GM03348 (cell line): ENCODE measurements at places on chromosomes 5 and 9.

GRCh38 chr9:96015876-96016686 lies 140.6 kb downstream of the ERCC6L2 start:
- no peak for DNase-seq

DNA sequence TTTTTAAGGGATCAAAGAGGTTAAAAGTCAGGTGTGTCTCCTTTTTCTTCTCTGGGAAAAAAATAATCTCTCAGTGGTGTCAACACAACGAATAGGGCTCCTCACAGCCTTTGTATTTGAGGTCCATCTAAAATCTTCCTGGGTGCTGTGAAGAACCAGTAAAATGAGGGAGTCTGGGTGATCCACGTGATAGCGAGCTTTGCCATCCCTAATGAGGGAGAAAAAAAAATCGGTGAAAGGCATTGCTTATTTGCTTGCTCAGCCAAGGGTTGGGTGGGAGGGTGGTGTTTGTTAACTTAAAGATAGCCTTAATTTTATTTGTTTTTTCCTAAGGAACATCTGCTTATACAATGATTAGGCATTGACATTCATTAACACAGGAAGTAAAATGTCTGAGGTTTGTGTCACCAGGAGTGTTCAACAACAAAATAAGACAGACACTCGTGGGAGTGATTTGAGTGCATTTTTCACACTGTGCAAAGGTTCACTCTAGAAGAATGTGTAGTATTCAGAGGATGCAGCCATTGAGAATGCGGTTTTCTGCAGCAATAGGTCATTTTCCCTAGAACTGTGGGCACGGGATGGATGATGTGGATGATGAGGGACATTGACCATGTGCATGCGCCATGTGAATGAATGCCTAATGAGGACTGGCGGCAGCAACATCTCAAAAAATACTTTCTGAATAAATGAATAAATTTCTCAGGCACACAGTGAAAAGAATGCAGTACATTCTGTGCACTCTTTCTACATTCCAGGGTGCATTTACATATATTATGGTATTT lies 369.5 kb downstream of the NTRK2 start:
- DNase-seq: no peak

DNA sequence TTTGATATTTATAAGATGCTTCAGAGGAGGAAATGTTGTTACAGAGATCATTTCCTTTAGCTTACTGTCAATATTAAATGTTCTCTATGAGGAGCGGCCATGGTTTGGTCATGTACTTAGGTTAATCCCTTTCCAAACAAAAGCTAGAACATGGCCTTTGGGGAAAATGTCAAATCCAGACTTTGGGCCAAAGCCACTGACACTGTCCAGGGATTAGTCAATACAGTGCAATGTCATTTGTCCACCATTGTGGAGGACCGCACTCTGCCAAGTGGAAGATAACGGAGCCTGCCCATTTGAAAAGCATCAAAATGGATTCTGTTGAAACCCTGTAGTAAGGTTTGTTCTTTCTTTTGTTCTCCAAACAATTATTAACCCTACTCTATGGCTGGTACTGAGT lies 50.1 kb downstream of the FRMPD1 start:
- no peak for DNase-seq

- DNase-seq: no peak
Observed at GRCh38 chr5:40775846-40776657, 20.3 kb upstream of the TTC33 start.

DNA sequence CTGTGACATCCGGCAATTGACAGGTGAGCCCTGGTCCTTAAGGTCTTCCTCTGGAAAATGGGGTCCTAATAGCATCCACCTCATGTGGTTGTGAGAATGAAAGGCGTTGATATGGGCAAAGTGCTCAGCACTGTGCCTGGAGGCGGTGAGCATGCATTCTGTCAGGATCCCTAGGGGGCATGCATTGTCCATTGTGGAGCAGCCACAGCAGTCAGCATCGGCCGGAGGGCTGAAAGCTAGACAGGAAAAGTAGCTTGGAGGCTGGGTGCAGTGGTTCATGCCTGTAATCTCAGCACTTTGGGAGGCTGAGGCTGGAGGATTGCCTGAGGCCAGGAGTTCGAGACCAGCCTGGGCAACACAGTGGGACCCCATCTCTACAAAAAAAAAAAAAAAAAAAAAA lies 122.2 kb downstream of the LHX2 start:
- peak; percentile 74 for DNase-seq

GRCh38 chr9:38091310-38092199 lies 22.5 kb upstream of the SHB start:
- no peak for DNase-seq

GRCh38 chr5:91712718-91713117 lies 329.6 kb upstream of the ARRDC3 start:
- DNase-seq: no peak

DNA sequence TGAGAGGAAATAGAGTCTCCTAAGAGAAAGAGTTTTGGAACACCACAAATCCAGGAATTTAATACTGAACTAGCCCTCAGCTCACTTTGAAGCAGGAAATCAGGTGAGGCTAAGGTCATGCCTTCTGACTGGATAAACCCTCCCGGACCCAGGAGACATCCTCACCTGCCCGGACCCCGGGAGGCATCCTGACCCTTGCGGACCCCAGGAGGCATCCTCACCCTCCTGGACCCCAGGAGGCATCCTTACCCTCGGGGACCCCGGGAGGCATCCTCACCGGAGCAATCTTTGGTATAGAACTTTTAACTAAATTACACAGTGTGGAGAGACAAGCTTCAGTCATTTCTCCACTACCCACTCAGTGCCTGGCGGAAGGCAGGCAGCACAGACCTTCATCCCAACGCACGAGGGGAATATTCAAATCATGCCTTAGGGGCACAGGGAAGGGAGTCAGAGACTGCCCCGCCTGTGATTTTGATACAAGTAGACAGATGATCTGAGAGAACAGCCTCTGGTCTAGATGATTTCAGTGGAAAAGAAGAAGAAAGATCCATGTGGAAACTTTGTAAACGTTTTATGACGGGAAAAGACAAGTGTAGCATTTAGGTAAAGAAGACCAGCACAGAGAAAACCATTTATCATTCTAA lies 21.3 kb downstream of the STXBP1 start:
- no peak for DNase-seq

DNA sequence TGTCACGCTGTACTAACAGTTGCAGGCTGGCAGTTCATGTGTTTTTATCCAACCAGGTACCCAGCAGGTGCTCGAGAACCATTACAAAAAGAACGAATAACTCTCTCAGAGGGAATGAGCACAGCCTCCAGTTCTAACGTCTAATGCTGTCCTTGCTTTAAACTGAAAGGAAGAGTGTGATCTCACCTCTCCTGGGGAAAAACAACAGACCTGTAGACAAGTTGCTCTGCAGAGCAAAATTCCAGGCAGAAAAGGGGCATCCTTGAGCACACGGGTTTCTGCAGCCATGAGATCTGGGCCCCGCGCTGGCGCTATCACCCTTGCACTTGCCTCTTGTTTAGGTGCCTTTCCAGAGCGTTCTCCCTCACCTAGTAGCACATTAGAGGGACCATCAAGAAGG lies 92.5 kb upstream of the DNAH5 start:
- no peak for DNase-seq

GRCh38 chr9:33331377-33331891 lies 41.1 kb downstream of the NFX1 start:
- no peak for DNase-seq

DNA sequence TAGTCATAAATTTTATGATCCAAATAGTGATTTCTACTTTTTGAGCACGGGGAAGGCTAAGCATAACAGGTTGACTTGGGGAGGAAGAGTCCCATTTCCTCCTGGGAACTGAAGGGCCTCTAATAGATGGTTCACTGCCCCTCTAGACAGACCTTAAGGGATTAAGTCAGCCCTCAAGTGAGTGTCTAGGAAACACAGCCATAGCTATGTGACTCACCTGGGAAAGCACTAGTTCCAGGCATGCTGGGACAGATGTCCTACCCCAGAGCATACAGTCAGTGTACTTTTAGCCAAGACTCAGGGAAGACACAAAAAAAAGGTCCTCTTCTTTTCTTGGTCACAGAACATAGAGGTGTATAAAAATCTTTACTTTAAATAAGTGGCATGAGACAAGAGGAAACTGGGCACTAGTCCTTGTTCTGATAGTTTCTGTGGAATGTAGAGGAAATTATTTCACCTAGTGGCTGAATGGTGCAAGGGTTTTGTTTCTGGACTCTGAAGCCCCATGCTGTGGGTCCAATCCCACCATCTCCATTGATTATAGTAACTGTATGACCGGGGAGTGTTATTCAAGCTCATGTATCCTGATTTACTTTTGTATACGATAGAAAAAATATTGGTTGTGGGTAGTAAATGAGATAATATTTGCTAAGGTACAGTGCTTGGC lies 86.0 kb downstream of the NREP start:
- no peak for DNase-seq

- no peak for DNase-seq
Observed at GRCh38 chr9:94083384-94083783, 880 bp upstream of the PTPDC1 start.

DNA sequence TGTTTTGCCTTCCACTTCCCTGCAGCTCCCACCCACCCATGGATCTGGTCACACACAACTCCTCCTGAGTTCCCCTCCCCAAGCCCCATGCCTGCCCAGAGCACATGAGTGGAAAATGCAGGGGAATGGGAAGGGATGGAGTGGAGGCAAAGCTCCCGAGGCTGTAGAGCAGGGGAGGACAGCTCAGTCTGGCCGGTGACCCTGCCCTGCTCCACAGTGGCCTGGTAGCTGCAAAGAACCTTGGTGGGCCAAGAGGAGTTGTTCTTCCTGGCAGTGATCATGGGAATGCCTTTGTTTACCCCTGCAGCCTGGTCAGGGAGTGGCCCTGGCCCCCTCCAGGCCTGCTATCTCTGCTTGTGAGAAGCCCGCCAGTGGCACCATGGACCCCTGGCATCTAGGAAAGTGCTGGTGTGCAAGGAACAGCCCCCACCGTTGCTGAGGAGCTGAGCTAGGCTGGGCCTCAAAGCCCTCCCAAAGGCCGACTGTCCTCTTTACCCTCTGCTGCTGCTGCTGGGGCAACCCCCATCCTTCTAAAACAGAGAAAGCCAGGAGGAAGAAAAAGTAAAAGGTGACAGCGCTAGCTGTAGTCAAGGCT lies 60.4 kb downstream of the PSD2 start:
- no peak for DNase-seq

DNA sequence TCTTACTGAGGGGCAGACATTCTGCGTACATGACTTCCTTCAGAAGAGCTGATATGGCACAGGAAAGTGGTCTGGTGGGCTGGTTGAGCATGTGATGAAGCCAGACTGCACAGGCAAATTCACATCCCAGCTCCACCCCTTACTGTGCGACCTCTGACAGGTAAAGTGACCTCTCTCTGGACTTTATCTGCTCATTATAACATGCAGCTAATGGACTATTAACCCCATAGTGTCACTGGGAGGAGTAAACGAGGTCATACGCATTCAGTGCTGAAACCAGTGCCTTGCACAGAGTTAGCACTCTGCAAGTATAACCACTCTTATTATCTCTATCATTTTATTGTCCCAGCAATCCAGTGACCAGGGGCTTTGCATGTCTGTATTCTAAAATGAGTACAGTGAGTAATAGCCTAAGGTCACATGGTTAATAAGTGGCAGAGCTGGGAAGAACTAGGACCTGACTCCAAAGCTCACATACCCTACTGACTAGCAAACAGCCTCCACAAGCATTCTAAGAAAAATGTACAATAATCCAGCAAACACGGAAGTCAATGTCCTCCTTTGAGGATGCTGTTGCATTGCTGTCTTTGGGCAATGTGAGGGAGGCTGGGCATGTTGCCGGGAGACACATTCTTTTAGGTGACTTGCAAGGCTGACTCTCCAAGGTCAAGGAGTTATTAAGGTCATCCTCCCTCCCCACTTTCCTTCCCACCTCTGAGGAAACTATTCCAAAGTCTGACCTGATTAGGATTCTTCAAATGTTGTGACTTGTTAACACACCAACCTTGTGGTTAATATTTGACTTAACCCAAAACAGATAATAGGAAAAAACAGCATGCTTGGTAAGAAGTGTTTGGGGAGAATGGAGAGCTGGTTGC lies 19.0 kb downstream of the GLRX start:
- DNase-seq: no peak

- no peak for DNase-seq
Observed at GRCh38 chr5:110702704-110703103, 23.8 kb downstream of the TMEM232 start.

DNA sequence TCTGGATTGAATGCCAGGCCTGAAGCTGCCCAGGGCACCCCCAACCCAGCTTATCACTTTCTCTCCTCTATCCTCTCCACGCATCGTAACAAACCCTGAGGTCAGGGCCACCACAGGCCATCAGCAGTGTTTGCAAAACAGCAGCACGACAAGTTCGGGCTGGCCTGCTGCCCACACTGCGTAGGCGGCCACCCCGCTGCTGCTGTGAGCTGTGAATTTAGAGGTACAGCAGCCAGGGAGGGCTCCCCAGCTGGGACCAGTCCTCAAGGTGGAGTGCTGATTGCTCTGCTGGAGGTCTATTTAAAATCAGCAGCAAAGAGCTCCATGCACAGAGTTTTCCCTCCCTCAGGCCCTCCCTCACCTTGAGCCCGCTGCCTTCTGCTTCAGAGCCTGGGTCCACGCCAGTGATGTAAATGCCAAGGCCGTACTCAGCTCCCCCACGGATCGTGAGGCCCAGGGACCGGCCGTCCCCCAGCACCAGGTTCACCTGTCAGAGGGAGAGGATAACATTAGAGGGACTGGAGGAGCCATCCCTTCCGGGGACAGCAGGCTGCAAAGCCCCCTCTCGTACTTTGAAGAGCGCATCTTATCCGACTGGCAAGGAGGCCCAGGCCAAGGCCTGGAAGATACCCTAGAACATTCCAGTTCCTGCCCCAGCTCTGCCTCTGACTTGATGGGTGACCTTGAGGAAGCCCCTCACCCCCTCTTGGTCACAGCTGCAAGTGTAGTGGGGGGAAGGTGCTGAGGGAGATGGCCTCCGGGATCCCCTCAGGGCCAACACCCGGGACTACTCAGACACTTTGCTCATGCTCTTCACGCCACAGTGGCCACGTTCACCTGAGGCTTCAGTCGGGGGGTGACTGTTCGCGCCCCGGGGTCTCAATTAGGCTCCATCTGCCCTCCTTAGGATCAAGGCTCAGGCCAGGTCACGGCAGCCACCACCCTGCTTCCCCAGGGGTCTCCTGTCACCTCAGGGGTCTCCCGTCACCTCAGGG lies 39.1 kb downstream of the WHRN start:
- no peak for DNase-seq

DNA sequence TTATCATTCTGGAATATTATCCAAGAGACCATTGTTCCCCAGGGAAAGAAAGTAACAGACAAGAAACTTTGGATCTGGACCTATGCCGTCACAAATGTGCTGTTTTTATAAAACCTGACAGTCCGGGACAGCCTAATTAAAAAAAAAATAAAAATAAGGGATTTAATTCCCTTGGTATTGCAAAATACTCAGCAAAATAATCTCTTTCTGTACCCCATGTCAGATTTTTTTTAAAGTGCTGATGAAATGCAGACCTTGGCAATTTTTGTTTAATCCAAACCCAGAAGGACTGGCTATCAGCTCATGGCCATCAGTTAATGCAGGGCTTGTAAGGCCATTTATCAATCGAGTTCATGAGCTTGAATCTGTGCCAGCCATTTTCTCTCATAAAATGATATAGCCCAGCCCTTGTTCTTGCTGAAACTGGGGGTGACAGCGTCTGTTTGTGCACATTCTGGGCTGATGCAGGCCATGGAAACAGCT lies 162.7 kb upstream of the S1PR3 start:
- DNase-seq: no peak
